ENCODE measurements at places on chromosomes 3 and 15.

GRCh38 chr15:51119120-51119519, 24.4 kb upstream of the TNFAIP8L3 start:
- no peak for DNase-seq

DNA sequence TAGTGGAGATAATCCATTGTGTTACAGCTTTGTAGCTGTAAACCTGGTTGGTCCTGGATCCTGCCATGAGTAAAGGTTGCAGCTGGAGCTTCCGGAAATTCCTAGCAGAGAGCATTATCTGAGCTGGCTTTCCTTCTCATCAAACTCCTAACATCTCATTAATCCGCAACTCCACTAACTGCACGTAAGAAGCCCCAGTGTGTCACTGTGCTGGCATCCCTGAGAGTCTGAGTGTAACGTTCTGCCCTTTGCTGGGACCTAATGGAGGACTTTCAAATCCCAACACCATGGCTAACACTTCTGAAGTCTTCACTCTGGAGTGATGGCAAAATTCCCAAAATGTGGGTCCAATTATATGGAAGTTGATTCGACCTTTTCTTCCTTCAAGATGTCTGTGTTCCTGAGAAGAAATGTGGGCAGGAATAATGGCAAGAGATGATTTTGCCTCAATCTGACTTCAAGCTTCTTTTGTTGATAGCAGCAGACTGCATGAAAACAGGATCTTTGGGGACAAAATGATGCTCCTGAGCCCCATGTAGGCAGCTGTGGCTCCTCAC, 9.6 kb upstream of the TRPM1 start:
- no peak for DNase-seq

DNA sequence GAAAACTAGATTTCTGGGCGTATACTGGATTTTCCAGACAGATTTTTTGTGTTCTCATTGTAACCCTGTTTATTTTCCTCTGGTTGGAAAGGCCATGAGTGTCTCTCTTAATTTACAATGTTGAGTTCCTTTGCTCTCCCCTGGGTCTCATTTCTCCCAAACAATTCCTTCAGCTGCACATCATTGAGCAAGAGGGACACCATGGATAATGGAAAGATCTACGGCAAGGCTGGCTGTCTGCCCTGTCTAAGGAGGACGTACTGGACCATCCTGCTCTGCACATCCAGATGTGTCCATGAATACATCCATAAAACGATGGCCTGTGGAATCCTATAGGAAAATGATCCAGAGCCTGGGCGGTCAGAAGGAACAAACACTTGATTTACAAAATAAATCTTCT, 258.1 kb upstream of the MCTP2 start:
- DNase-seq: no peak

DNA sequence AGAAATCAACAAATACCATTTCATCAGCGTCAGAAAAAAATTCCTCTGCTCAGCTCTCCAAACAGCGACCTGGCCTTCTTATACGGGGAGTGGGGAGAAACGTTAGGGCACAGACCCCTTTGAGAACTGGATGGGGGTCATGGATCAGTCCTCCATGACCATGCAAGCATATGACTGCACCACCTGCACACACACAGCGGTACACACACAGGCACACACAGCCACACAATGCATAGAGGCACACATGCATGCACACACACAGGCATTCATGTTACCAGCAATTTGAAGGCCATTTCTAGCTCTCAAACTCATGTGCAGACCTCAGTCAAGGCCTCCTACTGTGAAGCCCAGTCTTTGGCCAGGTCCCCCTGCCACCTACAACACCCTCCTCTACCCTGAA, 50.2 kb downstream of the SLC41A3 start:
- no peak for DNase-seq

GRCh38 chr15:98599909-98600691, 48.2 kb upstream of the IGF1R start:
- no peak for DNase-seq

GRCh38 chr15:58705105-58705504, 44.4 kb downstream of the ADAM10 start:
- DNase-seq: no peak

GRCh38 chr3:188421836-188422540, 268.0 kb downstream of the LPP start:
- DNase-seq: no peak

- no peak for DNase-seq
Measured at GRCh38 chr15:55661428-55661827, 73.3 kb upstream of the PYGO1 start.

- DNase-seq: no peak
Measured at GRCh38 chr15:22888120-22888859, 49.8 kb downstream of the NIPA2 start.

DNA sequence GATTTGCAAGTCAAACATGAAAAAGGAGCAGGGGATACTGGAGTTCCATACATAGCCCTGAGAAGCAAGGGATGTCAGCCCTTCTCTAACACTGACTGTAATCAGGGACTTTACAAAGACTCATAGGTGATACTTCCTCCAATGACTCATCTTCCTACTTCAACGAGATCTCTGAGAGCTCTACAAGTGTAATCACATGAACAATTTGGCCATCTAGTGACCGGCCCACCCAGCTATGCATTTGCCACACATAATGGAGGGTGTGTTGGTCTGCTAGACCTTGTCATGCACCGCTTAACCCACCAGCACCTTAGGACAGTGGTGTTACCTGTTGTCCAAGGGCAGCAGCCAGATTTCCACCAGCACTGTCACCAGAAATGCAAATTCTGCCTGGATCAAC, 75.3 kb downstream of the NCEH1 start:
- no peak for DNase-seq

DNA sequence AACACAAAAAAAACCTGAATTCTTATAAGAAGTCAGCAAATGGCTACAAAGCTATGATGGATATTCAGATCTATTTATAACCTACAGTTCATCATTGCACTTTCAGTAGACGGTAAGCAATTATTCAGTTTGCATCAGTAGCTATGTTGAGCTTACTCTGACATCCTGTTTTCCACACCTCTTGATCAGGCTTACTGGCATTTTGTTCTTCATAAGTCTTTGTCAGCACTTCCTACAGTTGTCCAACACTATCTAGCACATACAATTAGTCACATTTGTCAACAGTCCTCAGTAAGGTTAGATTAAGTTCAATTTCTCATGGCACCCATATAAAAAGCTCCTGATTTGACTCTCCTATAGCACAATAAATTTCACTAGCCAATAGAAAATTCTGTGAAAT, 71.2 kb upstream of the ST3GAL6 start:
- no peak for DNase-seq

GRCh38 chr15:38260077-38260476, 7.4 kb downstream of the SPRED1 start:
- no peak for DNase-seq

DNA sequence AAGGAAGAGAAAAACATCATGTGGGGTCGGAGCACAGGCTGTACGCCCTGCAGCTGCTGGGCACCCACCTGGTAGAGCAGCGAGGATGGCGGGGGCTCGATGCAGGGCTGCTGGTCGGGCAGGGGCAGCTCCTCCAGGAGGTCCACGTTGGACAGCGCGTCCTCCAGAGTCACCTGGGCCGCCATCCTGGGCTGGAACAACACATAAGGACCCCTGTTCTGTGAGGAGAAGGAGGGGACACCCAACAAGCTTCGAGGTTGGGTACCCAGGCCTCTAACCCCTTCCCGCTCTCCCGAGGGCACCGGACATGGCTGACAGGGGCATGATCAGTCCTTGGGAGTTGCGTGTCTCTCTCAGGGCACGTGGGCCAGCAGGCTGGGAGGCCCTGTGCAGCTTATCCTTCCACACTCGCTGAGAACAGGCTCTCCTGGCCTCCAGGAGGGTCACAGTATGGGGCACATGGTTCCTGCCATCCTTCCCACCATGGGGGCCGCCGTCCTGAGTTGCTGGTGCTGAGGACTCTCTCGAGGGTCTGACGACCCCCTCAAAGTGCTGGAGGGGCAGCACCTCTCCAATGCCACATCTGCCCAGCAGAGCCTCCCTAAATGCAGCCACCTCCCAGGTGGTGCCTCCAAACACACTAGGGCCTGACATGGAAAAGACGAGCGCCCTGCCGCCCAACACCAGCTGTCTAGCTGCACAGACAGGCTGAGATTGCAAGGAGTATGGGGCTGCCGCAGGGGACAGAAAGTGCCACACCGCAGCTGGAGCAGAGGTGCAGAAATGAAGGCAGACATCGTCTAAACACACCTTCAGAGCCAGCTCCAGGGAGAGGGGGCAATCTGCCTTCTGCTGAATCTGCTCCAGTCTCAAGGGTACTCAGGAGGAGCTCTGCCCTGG, 32.8 kb downstream of the CYFIP1 start:
- DNase-seq: no peak

Data from NCI-H1436 treated with DMSO at 0.1 percent for 48 hours (cell line).